ENCODE measurements at places on chromosomes 12 and 14. TPM values are rescaled to one million over a fixed set of nuclear protein-coding genes. Genes with fewer than 3 reads are reported as not detected.
A peak's percentile ranks its signal among the peaks of the same experiment; 100 is the strongest.

Gene KITLG
- 0.50 TPM for total RNA-seq

- no peaks in the 10 kb centered on the region for H3K36me3 ChIP-seq
- no peak overlapping the region for H3K4me3 ChIP-seq
- DNase-seq: no peak
- no peaks in the 10 kb centered on the region for H3K27me3 ChIP-seq
- peaks cover 4% of the 10 kb centered on the region for H3K4me1 ChIP-seq
Measured at GRCh38 chr12:120748242-120748641, 22.6 kb downstream of the ACADS start.

DNA sequence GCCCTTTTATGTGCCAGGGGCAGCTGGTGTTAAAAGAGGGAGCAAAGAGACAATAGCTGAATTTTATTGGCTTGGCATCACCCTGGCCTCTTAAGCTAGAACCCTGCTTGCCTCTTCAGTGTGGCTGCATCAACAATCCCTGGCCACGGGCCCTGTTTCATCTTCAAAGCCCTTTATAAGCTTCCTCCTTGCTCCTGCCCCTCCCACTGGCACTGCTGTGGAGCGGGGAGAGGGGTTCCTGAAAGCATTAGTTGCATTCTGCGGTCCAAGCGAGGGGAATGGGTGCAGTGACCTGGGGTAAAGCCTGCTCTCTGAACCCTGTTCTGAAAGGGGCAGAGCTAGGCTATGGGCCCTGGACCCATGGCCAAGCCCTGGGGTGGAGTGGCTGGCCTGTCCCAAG, 220 bp upstream of the KRT83 start:
- H3K27me3 ChIP-seq: peaks cover 62% of the 10 kb centered on the region
- no peak overlapping the region for H3K27ac ChIP-seq
- H3K36me3 ChIP-seq: no peaks in the 10 kb centered on the region
- no peak overlapping the region for H3K4me3 ChIP-seq
- no peak for DNase-seq
- H3K4me1 ChIP-seq: no peaks in the 10 kb centered on the region

GRCh38 chr14:90547250-90547649, 150.4 kb downstream of the CALM1 start:
- no peak for DNase-seq
- H3K4me3 ChIP-seq: no peak overlapping the region
- no peaks in the 10 kb centered on the region for H3K36me3 ChIP-seq
- no peak overlapping the region for H3K27ac ChIP-seq
- H3K4me1 ChIP-seq: no peaks in the 10 kb centered on the region
- H3K27me3 ChIP-seq: peaks cover 5% of the 10 kb centered on the region

DNA sequence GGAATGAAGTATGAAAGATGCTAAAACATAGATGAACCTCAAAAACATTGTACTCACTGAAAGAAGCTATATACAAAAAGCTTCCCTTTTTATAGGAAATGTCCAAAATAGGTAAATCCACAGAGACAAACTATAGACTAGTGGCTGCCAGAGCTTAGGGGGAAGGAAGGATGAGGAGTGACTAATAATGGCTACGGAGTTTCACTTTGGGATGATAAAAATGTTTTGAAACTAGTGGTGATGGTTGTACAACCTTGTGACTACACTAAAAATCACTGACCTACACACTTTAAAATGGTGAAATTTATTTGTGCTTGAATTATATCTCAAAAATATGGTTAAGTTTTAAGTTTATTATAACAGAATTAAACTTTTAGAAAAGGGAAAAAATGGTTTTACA, 37.1 kb upstream of the AMN1 start:
- H3K36me3 ChIP-seq: no peaks in the 10 kb centered on the region
- no peak overlapping the region for H3K4me3 ChIP-seq
- no peaks in the 10 kb centered on the region for H3K27me3 ChIP-seq
- DNase-seq: no peak
- no peaks in the 10 kb centered on the region for H3K4me1 ChIP-seq

DNA sequence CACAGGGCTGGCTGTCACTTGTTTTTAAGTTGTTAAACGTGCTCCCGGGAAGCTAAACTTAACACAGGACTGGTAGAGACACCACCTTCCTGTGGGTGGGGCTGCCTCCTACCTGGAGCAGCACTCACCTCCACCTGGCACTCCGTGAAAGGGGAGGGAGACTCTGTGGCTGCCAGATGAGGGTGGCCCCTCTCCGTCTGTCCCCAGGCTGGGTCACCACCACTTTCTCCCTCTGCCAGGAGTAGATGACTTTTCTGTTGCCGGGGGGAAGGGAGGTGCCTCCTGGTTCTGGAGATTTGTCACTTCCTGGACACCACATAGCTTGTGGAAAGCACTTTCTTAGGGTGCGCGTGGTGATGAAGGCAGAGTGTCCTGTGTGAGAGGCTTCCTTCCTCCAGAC, 81.3 kb downstream of the WDR20 start:
- peaks cover 10% of the 10 kb centered on the region for H3K4me1 ChIP-seq
- H3K27ac ChIP-seq: no peak overlapping the region

GRCh38 chr14:74867673-74868072, 8.3 kb downstream of the PROX2 start:
- no peak for DNase-seq
- peak overlapping the region; percentile 85 for H3K27ac ChIP-seq
- no peaks in the 10 kb centered on the region for H3K36me3 ChIP-seq
- H3K27me3 ChIP-seq: peaks cover 5% of the 10 kb centered on the region
- peak overlapping the region; percentile 32 for H3K4me3 ChIP-seq
